ENCODE measurements at places on chromosomes 13 and 19.

DNA sequence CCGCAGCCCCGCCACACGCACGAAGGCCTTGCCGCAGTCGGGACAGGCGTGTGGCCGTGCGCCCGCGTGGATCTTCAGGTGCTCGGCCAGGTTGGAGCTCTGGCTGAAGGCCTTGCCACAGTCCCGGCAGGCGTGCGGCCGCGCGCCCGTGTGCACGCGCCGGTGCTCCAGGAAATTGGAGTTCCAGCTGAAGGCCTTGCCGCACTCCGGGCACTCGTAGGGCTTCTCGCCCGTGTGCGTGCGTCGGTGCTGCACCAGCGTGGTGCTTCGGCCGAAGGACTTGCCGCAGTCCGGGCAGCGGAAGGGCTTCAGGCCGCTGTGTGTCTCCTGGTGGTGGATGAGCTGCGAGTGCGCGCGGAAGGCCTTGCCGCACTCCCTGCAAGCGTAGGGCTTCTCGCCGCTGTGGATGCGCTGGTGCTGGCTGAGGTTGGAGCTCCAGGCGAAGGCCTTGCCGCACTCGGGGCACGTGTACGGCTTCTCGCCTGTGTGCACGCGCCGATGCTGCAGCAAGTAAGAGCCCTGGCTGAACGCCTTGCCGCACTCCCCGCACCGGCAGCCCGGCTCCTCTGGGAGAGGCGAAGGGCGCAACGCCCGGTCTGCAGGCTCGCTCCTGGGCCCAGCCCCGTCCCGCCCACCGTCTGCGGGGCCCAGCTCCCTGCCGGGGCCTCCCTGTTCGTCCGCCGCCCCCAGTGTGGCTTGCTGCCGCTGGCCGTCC, 3.6 kb upstream of the A1BG start:
- DNase-seq: no peak

DNA sequence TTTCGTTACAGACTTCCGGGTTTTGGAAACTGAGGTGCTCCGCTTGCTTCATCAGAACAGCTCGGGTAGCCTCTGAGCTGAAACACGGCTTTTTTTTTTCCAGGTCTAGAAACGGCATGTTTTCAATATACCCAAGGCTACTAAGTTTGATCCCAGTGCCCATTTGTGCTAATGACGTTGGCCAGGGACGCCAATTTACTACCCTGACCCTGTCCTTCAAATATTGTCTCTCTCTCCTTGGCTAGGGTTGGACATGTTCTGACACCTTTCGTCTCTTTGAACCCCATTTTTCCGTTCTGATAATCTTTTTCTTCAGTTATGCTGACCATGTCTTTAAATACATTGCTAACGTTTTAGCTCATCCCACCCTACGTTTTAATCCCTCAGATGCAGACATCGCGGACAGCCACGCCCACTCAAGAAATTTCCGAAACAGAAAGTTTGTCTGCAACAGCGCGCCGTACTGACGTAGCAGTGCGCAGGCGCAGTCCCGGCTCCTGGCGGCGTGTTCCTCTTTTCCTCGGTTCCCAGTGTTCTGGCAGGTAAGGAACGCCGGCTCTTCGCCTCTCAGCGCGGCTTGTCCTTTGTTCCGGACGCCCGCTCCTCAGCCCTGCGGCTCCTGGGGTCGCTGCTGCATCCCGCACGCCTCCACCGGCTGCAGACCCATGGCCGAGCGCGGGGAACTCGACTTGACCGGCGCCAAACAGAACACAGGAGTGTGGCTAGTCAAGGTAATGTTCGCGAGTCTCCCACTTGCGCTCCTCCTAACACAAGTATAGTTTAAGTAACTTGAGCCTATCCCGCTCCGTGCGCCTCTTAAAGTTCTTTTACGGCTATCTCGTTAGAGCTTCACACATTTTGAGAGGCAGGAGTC, at the start of gene GTF2F2:
GTF2F2 (plus strand) TSS at position 520 of the 874 bp plus-strand sequence; CDS start at position 666, 146 bp downstream.
- peak; percentile 90 for DNase-seq

GRCh38 chr13:51500687-51501086, 47.9 kb upstream of the INTS6 start:
- no peak for DNase-seq

- no peak for DNase-seq
These were observed 224.7 kb downstream of the ZIC5 start for GRCh38 chr13:99746637-99747402.

- no peak for DNase-seq
These were observed 14.2 kb upstream of the CFAP97D2 start for GRCh38 chr13:114164681-114165429.

- no peak for DNase-seq
These were observed 41.2 kb upstream of the ZNF835 start for GRCh38 chr19:56712611-56713276.

DNA sequence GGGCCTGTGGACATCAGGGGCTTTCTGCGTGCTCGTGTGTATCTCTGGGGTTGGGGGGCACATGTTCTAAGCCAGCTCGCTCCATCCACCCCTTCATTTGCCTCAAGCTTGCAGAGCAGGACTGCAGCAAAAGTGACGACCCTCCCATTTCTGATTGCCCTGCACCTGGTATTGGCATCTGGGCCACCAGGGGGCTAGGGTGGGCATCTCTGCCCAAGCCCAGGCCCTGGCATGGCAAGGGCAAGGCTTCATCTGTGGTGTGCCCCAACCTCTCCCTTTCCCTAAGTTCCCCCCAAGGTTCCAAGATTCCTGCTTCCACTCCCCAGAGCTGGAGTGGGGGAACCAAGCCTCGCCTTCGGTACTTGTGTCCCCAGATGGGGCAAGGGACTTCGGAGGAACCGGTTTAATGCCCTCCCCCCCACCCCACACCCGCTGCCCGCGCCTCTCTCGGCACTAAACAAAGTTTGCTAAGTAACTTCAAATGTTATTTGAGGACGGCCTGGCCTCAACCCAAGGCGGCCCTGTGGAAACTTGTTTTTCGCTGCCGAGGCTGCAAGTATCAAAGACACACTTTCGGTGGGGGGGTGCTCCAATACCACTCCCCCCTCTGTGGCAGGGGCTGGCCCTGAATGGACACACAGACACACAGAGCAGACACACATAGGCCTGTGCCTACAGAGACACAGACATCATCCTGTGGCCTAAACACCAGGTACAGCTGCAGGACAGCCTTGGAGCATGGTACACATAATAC, 12.2 kb downstream of the NFIX start:
- DNase-seq: no peak

- DNase-seq: no peak
These were observed 367.9 kb downstream of the SLC7A1 start for GRCh38 chr13:29227576-29227975.

DNA sequence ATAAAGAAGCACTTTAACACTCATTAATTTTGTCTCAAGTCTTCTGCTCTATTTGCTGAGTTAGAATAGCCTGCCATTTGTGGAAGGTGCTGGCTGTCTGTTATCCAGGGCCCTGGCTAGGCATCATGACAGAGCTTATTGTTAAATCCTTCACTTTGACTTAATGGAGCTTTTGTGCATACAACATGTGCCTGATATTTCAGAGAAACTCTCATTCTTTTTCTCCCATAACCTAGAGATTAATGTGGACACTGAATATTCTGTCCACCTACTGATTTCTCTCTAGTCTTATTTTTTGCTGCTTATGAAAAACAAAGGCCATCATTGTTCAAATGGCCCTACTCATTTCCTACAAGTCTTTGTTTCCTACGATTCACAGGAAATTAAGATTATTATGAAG, 383.1 kb upstream of the HTR2A start:
- DNase-seq: no peak

GRCh38 chr19:50893047-50893736, 18.0 kb downstream of the KLK4 start:
- DNase-seq: no peak

- no peak for DNase-seq
These were observed 35.8 kb upstream of the FXYD3 start for GRCh38 chr19:35079826-35080225.

- no peak for DNase-seq
These were observed 208.9 kb upstream of the SOX1 start for GRCh38 chr13:111857846-111858560.

- no peak for DNase-seq
These were observed 140.9 kb upstream of the UBL3 start for GRCh38 chr13:29991343-29991742.

- peak; percentile 67 for DNase-seq
These were observed 870 bp downstream of the ZNF44 start for GRCh38 chr19:12293777-12294248.

- DNase-seq: no peak
These were observed 12.5 kb downstream of the DDA1 start for GRCh38 chr19:17321655-17322489.

DNA sequence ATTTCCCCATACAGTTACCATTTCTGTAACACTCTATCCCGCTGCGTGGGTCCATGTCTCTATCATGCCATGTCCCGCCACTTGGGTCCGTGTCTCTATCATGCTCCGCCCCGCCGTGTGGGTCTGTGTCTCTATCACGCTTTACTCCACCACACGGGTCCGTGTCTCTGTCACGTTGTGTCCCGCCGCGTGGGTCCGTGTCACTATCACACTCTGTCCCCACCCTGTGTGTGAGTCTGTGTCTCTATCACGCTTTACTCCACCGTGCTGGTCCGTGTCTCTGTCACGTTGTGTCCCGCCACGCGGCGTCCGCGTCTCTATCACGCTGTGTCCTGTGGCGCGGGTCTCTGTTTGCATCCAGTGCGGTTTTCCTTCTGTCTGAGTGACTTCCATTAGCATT, 11.6 kb downstream of the ADPRHL1 start:
- no peak for DNase-seq

GRCh38 chr19:39152066-39152465, 26.5 kb downstream of the PAK4 start:
- no peak for DNase-seq

DNA sequence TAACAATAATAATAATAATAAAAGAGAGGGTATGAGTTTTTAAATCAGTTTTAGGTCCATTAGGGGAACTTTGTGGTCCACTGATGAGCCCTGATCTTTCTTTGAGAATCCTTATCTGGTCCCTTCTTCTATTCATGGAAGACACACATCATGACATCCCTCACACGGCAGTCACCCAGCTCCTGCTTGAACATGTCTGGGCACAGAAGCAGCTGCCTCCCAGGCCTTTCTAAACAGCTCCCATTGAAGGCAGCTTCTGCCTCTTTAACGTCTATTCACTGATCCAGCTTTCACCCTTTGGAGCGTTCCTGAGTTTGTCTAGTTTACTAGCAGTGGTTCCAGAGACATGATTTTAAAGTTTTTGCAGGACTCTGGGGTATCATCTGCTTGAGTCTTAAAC, 42.6 kb upstream of the STK24 start:
- DNase-seq: no peak

DNA sequence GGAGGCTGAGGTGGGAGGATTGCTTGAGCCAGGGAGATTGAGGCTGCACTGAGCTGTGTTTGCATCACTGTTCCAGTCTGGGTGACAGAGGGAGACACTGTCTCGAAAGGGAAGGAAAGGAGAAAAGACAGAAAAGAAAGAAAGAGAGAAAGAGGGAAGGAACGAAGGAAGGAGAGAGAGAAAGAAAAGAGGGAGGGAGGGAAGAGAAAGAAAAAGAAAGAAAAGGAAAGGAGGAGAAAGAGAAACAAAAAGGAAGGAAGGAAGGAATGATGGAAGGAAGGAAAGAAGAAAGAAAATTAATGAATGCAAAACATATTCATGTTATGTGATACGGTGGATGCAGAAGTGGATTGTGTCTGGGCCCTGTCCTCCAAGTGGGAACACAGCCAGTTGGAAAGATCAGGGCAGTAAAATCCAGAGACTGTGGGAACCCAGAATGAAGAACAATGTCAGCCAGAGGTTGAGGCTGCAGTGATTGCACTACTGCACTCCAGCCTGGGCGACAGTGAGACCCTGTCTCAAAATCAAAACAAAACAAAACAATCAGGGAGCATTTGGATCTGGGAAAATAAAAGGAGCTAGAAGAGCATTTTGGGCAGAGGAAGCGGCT, 6.2 kb downstream of the PHLDB3 start:
- no peak for DNase-seq

GRCh38 chr19:38316477-38317067, 825 bp upstream of the YIF1B start:
- no peak for DNase-seq

DNA sequence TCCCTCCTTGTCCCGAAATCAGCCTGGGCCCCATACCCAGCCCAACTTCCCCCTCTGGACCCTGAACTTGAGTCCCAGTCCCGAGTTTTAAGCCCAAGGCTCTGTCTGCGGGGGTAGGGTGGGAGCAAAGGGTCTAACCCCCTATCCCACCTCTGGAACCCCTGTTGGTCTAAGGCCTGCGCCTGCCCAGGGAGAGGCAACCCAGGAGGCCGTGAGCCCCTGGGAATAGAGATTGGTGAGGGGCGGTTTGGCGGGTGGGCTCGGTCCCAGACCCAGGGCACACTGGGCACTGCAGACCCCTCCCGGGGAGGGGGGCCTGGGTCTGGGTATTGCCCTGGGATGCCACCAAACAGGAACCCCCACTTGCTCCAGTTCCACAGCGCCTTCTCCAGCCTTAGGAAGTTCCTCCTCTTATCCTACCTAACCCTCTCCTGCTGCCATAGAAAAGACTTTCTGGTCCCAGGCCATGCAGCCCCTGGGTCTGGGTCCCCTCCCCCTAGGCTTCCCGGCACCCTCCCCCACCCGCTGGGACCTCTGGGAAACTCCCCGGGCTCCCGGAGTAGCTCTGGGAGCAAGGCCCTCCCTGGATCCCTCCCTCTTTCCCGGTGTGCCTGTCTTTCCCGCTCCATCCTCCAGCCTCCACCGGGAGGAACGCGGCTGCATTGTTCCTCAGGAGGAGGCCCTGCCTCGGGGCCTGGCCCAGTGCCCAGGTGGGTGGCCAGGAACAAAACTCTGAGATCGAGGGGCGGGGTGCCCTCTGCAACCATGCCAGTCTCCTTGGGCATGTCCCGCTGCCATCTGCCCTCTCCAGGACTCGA, 33.6 kb upstream of the NANOS3 start:
- no peak for DNase-seq

- peak; percentile 71 for DNase-seq
These were observed 6.6 kb upstream of the NPAS1 start for GRCh38 chr19:47013041-47013517.

GRCh38 chr19:29119590-29119989, 93.4 kb downstream of the UQCRFS1 start:
- no peak for DNase-seq

DNA sequence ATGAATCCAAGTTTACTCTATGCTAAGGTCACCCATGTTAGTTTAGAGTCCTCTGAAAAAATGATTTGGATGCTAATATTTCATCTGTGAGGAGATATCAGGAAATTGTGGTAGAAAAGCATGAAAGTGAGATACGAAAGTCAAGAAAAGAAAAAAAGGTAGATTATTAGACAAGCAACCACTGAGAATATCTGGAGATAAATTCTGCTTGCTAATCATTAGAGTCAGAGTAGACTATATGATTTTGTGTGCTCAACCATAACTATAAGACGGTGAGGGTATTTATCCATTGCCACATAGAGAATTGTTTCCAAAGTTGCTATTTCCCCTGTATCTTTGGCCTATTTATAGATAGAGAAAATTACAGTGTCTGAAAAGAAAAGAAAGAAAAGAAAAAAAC, 706.7 kb downstream of the SLITRK5 start:
- no peak for DNase-seq

GRCh38 chr13:79910875-79911540, 429.9 kb downstream of the SPRY2 start:
- no peak for DNase-seq
